Psoas muscle (tissue), 8 donors: ENCODE measurements at places on chromosomes 16 and 17. TPM values are rescaled to one million over a fixed set of nuclear protein-coding genes. Genes with fewer than 3 reads are reported as not detected.

DNA sequence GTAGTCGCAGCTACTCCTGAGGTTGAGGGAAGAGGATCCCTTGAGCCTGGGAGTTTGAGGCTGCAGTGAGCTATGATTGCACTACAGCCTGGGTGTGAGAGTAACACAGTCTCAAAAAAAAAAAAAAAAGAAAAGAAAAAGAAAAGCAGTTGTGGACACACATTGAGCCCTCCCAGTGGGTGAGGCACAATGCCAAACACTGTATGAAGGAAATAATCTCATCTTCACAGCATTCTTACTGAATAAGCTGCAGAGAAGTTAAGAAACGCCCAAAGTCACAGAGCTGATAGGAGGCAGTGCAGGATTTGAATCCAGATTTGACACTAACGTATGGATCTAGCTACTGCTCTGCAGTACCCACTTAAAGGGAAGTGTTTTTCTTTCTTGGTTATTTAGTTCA is 5.9 kb upstream of the LYZL6 start:
- H3K27me3 ChIP-seq: no peaks in the 10 kb centered on the region
- no peaks in the 10 kb centered on the region for H3K36me3 ChIP-seq
- no peak overlapping the region for H3K4me3 ChIP-seq
- H3K27ac ChIP-seq: no peak overlapping the region
- no peaks in the 10 kb centered on the region for H3K4me1 ChIP-seq
- no peak for DNase-seq

- peak overlapping the region; percentile 15 for H3K4me3 ChIP-seq
- H3K27me3 ChIP-seq: peaks cover 18% of the 10 kb centered on the region
- peaks cover 28% of the 10 kb centered on the region for H3K4me1 ChIP-seq
- no peak overlapping the region for H3K27ac ChIP-seq
Observed at GRCh38 chr17:83099570-83100181, 20.3 kb downstream of the METRNL start.

DNA sequence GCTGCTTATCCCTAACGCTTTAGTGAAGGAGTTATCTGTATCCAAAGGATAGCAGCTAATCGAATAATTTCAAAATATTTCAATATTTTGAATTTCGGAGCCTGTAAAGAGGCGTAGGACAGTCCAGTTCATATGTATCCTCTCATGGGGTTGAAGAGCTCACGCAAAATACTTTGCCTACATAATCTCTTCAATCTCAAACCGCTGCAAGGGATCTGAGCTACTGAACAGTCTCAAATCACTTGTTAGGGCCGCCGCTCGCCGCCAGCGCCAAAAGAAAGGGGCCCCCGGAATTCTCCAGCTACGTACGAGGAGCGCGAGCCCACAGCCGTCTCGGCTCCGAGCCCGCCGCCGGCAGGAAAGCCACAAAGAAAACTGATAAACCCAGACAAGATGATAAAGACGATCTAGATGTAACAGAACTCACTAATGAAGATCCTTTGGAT is 601 bp upstream of the RFWD3 start:
- H3K4me1 ChIP-seq: peaks cover 3% of the 10 kb centered on the region
- peak overlapping the region; percentile 66 for H3K27ac ChIP-seq
- peaks cover 28% of the 10 kb centered on the region for H3K36me3 ChIP-seq
- H3K27me3 ChIP-seq: no peaks in the 10 kb centered on the region

DNA sequence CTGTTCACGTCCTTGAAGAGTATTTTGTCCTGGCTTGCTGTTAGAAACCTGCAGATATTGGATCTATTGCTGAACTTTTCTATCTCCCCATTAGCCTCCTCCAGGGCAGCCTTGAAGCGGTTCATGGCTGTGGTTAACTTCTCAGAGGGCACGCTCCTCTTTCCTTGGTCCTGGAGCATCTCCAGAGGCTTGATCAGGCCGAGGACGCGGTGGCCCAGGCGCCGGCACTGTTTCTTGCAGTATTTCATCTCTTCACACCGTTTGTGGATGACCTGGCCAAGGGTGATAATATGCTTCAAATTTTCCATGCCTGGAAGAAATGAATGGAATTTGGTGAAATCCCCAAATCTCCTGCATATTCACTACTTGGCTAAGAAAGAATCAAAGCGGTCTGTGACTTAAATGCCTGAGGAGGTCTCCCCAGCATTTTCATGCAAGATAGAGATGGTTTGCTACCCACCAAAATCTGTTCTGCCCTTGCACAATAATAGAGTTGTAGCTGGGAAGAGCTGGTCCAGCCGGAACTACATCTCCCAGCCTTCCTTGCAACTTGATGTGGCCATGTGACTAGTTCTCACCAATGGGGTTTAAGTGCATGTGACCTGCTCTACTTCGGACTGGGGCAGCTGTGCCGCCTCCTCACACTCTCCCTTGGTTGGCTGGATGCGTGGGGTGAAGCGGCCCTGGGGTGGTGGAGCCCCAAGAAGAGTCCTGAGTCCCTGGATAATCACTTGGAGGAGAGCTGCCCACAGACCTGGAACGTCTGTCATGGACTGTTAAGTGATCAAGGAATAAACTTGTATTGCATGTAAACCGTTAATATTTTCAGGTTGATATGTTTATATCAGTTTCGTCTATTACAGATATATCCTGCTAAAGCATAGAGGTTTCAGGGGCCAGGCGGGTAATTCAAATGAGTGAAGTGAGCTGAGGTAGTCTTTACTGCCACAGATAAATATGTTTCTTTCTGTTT is 4.9 kb downstream of the MLKL start:
- H3K27ac ChIP-seq: peak overlapping the region; percentile 43
- H3K27me3 ChIP-seq: no peaks in the 10 kb centered on the region
- H3K36me3 ChIP-seq: peaks cover 15% of the 10 kb centered on the region

GRCh38 chr17:15456972-15457722 is 10.3 kb downstream of the CDRT4 start:
- peaks cover 28% of the 10 kb centered on the region for H3K4me1 ChIP-seq
- H3K4me3 ChIP-seq: peak overlapping the region; percentile 9
- no peaks in the 10 kb centered on the region for H3K27me3 ChIP-seq

DNA sequence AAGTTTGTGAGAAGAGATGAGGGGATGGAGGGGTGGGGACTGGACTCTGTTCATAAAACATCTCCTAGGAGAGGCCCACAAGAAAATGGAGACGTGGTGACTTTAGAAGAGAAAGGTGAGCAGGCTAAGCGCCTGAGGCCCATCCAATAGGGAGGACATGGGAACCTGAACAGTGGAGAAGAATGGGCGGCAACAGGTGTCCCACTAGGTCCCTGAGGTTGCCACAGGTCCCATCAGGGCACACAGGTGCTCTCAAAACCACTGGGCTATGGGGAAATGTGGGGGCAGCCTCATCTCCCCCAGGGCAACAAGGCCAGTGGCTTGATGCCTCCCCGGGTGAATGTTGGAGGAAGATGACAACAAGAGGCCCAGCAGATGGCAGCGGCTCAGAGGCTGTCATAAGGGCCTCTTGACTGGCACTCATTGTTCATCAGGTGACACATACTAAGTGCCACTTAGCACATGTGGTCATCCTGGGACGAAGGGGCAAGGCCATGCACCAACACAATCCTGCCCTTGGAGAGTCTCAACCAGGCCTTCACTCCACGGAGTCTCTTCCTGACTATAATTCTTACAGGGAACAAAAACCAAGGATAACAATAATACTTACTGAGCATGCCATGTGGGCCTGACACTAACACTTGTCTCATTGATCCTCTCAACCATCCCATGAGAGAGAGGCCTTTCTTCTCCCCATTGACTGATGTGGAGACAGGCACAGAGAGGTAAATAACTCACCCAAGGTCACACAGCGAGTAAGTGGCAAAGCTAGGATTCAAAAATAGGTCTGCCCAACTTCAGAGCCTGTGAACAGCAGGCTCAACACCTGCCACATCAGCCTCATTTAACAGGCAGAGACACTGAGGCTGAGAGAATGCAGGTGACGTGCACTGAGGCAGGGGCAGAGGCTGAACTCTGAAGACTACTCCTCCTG is 38.0 kb downstream of the CUEDC1 start:
- H3K36me3 ChIP-seq: no peaks in the 10 kb centered on the region
- no peak for DNase-seq
- H3K4me1 ChIP-seq: peaks cover 83% of the 10 kb centered on the region

- no peak overlapping the region for H3K4me3 ChIP-seq
- no peaks in the 10 kb centered on the region for H3K4me1 ChIP-seq
- no peak overlapping the region for H3K27ac ChIP-seq
Observed at GRCh38 chr16:870856-871561, 70.5 kb upstream of the GNG13 start.

GRCh38 chr16:12308060-12308459 is 331.5 kb downstream of the SNX29 start:
- H3K4me3 ChIP-seq: no peak overlapping the region
- H3K4me1 ChIP-seq: no peaks in the 10 kb centered on the region
- H3K36me3 ChIP-seq: no peaks in the 10 kb centered on the region
- no peaks in the 10 kb centered on the region for H3K27me3 ChIP-seq
- H3K27ac ChIP-seq: no peak overlapping the region
- DNase-seq: no peak

DNA sequence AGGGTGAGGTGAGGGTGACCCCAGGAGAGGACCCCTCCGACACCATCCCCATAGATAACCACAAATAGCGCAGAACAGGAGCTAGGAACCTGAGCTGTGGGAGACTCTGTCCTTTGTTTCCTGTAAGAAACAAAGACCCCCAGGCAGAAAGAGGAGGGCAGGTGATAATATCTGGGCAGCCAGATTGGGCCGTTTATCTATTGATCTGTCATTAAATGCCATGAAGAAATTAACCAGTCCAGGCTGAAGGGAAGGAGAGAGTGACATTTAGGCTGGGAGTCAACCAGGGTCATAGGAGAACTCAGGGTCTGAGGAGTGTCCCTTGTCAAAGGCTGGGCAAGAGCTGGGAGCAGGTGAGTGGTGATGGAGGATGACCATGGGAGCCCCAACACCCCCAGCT is 157.8 kb downstream of the C16orf78 start:
- no peak overlapping the region for H3K4me3 ChIP-seq
- H3K4me1 ChIP-seq: no peaks in the 10 kb centered on the region
- DNase-seq: no peak
- no peaks in the 10 kb centered on the region for H3K27me3 ChIP-seq

- H3K4me3 ChIP-seq: no peak overlapping the region
- H3K4me1 ChIP-seq: no peaks in the 10 kb centered on the region
- no peaks in the 10 kb centered on the region for H3K27me3 ChIP-seq
Observed at GRCh38 chr17:1566505-1567199, 4.1 kb upstream of the PITPNA start.

GRCh38 chr17:8520981-8521380 is 85.3 kb downstream of the NDEL1 start:
- no peak overlapping the region for H3K27ac ChIP-seq
- H3K36me3 ChIP-seq: no peaks in the 10 kb centered on the region

DNA sequence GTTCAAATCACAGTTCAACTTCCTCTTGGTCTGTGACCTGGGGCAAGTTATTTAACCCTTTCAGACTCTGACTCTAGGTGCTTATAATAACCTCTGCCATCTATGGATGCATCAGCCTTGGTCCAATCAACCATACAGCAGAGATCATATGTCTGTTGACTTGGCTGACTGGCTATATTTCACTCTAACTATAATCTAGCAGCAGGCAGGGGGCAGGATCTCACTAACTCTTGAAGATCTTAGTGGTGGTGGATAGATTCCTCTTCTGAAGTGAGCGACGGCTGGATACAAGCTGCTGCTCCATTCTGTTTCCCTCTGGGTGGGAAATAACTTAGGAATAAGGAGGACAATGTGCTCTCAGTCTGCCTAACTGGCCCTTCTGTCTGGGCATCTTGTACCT is 146.6 kb downstream of the SKAP1 start:
- H3K36me3 ChIP-seq: no peaks in the 10 kb centered on the region
- peaks cover 6% of the 10 kb centered on the region for H3K4me1 ChIP-seq
- DNase-seq: no peak

DNA sequence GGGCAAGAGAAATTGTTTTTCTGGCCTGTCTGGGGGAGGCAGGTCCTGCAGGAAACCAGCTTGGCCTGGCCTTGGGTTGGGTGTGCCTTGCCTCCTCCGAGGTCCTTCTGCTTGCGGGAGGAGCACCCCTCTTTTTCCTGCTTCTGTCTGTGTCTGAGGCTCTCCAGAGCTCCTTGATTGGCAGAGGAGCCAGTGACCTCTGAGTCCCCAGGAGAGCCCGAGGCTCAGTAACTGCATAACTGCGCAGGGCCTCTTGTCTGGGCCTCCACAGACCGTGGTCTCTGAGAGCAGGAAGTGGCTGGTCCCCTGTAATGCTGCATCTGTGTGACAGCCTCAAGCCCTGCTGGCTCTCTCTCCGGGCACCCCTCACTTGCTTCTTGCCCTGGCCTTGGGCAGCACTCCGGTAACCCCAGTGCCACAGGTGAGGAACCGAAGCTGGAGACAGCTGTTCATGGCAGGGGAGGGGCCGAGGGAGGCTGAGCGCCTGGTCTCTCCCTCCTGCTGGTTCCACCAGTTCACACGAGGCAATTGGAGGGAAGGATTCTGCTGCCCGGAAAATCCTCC is 1.6 kb downstream of the CAPN15 start:
- H3K36me3 ChIP-seq: no peaks in the 10 kb centered on the region
- no peaks in the 10 kb centered on the region for H3K27me3 ChIP-seq
- H3K4me1 ChIP-seq: peaks cover 56% of the 10 kb centered on the region
- H3K4me3 ChIP-seq: peak overlapping the region; percentile 87
- peak overlapping the region; percentile 83 for H3K27ac ChIP-seq

DNA sequence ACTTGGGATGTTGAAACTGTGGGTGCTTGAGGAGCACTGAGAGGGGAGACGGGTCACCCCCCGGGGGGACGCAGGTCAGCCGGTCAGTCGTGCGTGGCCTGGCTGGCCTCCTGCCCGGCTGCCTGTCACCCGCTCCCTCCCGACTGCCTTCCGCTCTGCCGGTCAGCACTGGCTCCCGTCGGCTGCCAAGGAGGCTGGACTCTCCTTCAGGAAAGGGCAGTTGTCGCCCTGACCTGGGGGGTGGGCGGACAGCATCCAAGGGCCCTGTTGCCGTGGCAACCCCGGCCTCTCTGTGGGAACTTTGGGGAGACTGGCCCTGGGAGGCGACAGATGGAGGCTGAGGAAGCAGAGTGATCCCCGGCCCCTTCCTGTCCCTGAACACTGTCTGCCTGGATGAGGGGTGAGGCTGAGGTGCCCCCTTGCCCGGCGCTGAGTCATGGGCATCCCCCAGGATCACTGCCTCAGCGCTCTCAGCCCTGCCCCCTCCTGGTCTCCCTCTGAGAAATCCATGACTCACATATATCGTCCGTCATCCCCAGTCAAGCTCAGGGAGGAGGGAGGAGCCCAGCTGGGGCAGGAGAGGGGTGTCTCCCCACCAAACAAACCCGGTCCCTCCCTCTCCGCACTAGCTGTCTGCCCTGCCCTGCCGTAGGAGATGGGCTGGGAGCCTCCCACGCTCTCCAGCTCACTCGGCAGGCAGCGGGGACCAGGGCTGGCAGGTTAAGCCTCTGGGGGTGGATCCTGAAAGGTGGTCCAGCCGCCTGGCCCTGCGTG is at the start of gene ADGRG1:
TSS of gene ADGRG1 (plus strand) at position 623 of the 774 bp plus-strand sequence. CDS start 21,658 bp downstream, outside the sequence.
- no peaks in the 10 kb centered on the region for H3K36me3 ChIP-seq
- no peaks in the 10 kb centered on the region for H3K27me3 ChIP-seq
- H3K4me3 ChIP-seq: peak within 1 kb of the TSS; percentile 59
- peak; percentile 83 for DNase-seq
- peak within 1 kb of the TSS; percentile 34 for H3K27ac ChIP-seq

- no peaks in the 10 kb centered on the region for H3K36me3 ChIP-seq
- no peak for DNase-seq
- H3K4me3 ChIP-seq: peak overlapping the region; percentile 92
- no peaks in the 10 kb centered on the region for H3K27me3 ChIP-seq
- peaks cover 46% of the 10 kb centered on the region for H3K4me1 ChIP-seq
Observed at GRCh38 chr16:50155925-50156324, 2.8 kb downstream of the TENT4B start.

GRCh38 chr17:26818736-26819135 is 475.2 kb upstream of the WSB1 start:
- H3K27me3 ChIP-seq: no peaks in the 10 kb centered on the region
- no peaks in the 10 kb centered on the region for H3K4me1 ChIP-seq
- H3K4me3 ChIP-seq: no peak overlapping the region
- H3K36me3 ChIP-seq: no peaks in the 10 kb centered on the region
- no peak for DNase-seq

TSEN54 gene
- 8.3 TPM for total RNA-seq

CDT1 gene
- total RNA-seq: not detected

WSCD1 gene
- 5.2 TPM for total RNA-seq

FA2H gene
- not detected for total RNA-seq

DLX3 gene
- total RNA-seq: not detected

ATP2C2 gene
- total RNA-seq: not detected
